ENCODE measurements at places on chromosomes 3 and 15.

DNA sequence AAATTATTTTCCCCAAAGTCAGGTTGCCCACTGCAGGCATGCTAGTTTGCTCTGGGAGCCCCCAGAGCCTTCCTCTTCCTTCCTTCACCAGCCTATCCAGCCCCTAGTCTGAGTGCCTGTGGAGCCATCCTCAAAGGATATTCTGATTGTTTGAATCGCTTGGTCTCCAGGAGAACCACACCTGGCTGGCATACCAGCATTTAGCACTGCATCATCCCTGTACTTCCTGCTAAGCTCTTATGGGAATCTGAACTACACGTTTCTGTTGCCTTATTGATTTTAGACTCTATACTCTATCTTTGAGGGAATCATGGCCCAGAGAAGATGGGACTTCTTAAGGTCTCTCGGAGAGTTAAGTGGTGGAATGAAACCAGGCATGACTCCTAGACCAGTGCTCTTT is 26.3 kb downstream of the ZBTB38 start:
- no peak for DNase-seq

DNA sequence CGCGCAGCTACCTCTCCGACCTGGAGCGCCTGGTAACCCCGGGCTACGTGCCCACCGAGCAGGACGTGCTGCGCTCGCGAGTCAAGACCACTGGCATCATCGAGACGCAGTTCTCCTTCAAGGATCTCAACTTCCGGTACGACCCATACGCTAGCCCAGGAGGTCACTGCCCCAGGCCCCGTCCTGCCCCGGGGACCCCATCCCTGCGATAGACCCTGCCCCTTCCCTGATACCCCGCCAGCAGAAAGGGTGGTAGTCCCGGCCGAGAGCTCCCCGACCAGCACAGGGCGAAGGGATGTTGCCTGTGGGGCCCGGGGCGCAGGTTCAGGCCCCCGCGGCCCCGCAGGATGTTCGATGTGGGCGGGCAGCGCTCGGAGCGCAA is 2.3 kb downstream of the GNAT1 start:
- DNase-seq, result no peak

GRCh38 chr3:43957553-43957952 is 266.8 kb downstream of the ABHD5 start:
- DNase-seq, result no peak

GRCh38 chr3:18840535-18841137 is 307.7 kb upstream of the KCNH8 start:
- no peak for DNase-seq

DNA sequence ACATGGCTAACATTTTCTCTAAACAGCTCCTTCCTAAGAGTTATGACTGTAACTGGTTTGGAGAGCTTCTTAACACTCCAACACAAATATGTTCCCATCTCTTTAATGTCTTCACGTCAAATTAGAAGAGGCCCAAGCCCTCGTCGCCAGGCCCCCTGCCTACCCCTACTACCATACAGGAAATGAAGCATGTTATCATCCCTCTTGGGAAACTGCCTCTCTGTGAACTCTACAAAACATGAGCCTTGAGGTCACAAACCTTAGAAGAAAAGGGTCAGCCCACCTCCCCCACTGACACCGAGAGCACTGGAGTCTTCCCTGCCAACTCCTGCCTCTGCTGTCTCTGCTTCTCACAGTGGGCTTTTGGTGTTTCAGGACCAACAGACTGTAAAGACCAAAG is 243.1 kb upstream of the STT3B start:
- no peak for DNase-seq

DNA sequence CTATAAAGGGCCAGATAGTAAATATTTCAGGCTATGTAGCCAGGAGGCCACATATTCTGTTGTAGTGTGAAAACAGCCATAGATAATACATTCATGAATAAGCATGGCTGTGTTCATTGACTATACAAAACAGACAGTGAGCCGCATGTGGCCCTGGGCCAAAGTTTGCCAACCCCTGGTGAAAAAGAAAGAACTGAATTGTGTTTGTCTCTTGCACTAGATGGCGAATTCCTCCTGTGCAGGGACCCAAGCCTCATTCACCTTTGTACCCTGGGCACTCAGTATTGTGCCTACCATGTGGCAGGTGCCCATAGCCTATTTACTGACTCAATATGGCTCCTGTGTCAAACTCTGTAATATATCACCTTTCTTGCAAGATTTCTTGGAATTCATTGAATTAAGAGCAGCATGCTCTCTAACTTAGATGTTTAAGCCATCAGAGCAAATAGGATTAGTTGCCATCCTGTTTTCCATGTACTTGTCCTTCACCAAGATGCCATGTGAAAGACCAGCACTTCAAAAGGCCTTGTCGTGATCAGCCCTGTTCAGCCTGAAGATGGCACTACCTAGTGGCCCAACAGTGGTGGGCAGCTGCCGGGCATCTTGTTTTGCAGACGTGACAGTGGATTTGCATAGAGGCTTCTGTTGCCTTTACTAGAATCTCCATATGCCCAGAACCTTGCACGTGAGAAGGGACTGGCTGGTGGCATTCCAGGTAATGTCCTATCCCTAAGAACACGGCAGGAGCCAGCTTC is 50.9 kb upstream of the CMTM7 start:
- DNase-seq, result no peak

DNA sequence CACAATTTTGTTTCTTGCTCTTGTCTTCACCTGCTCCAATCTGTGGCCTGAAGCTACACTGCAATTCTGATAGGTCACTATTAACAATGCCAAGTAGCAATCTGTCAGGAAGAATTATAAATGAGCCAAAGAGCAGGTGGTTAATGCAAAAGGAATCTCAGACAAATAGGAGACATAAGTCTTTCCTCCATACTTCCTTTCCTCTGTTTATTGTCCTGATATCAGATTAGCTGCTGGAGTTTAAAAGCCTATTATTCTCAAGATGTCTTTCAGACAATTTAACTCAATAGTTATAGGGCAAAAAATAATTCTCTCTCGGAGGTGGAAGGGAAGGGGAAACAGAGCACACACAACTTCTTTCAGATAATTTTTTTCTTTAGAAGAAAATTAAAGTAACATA is 491.6 kb downstream of the MFSD1 start:
- peak; percentile 24 for DNase-seq

DNA sequence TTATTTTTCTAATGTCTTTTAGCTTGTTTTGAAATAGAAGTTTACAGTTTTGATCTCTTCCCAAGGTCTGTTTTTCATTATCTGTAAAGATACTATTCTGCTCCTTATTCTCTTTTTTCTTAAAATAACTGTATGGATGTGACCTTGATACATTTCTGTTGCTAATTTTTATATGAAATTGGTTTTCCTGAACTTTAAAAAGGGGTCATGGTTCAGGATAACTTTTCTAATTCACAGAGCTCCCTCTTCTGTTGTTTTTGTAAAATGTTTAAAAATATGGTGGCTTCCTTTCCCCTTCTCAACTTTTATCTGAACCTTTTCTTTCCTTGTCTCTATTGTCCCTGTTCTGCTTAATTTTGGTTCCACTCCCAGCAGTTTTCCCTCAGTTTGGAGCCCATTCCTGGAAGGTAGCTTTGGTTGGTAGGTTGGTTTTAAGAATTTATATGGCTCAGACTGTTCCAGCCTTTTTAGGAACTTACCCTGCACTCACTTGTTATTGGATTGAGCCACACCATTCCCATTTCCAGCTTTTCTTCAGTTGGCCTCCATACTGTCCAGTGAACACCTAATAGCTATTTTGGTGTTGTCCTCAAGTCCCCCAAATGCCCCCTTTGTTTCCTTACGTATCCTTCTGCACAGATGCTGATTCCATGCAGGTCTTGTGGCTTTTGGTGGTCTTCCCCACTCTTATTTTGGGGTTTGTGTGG is 70.3 kb downstream of the SLMAP start:
- DNase-seq, result no peak

DNA sequence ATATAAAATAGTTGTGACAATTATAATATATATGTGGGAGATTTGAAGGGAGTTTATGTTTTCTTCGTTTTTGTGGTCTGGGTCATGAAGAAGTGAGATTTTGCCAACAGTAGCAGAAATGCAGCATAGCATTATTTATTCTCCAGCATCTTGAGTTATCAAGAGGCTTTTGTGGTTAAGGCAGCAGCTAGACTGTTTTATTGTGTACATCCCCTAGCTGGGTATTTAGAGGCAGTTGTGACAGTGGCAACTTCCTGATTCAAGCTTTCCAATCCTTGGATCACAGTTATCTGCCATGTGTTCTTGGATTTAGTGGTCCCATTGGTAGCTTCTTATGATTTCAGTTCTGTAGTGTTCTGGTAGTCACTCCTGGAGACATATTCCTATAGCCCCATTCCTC is 29.0 kb downstream of the ARIH1 start:
- DNase-seq, result no peak

DNA sequence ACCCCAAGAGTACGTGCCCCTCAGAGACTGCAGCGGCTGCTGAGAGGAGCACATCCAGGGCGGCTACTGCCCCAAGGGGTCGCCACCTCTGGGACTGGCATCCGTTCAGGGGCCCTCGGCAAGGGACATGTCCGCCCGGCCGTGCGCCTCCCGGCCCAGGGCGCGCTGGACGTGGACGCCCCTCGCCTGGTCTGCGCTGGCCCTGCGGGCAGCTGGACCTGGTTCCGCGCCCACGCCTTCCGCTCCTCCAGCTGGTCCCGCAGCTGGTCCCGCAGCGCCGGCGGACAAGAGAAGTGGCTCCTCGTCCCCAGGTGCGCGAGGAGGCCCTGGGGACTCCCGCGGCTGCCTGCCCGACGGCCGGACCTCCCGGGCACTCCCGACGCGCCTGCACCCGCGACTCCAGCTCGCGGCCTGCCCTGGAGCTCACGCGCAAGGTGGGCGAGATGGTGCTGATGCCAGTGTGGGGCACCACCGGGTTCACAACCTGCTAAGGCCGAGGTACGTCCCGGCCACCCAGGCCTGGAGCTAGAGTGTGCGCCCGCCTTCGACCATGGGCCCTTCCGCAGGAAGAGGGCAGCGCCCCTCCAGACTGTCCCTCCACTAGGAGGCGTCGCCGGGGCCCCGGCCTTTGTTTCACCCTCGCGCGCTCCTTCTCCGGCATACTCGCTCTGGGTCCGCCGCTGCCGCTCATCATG is 14.4 kb upstream of the GP9 start:
- no peak for DNase-seq

DNA sequence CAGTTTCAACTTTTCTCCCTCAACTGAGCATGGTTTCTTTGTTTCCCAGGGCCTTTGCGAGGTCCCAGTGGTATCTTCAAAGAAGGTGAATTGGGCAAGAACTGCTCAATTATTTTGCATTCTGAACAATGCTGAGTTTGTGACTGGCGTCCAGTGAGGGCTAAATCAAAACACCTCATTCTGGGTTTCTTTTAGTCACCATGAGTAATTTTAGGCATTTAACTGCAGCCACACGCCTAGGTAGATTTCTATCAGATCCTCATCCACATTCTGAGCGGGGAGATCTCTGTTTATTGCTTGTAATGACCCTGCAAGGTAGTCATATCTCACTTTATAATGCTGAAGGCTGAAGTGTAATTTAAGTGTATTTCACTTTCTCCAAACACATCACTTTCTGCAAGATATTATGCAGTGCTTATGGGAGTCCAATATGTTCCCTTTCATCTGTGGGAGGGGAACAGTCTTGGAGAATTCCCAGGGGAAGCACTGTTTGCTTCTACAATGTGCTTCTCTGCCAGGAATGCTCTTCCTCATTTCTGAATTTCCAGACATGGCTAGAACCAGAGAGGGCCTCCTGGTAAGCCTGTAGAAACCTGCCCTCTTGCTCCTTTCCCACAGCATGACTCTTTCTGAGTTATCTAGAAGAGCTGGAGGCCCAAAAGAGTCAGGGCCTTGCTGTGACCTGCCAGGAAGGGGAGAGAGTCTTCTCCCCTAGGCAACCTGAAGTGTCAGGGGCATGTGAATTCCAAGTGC is 91.7 kb downstream of the FRMD4B start:
- DNase-seq, result no peak

DNA sequence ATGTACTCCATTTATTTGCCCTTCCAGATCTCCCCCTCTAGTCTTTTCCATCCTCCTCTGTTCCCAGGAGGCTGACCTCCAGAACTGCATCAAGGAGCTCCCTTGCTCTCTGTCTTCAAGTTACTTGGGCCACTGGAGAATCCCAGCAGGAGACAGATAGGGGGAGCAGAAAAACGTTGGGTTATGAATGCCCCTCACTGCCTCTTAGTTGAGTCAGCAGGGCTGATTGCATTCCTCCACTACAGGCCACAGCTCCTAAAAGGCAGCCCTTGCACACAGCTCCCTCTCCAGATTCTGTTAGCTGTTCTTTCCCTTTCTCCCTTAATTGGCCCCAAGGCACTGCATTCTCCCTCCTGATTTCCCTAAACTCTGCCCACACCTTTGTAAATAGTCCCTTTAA is 12.4 kb upstream of the CEP152 start:
- no peak for DNase-seq

GRCh38 chr3:172580680-172581401 is 57.6 kb upstream of the TNFSF10 start:
- DNase-seq, result no peak

DNA sequence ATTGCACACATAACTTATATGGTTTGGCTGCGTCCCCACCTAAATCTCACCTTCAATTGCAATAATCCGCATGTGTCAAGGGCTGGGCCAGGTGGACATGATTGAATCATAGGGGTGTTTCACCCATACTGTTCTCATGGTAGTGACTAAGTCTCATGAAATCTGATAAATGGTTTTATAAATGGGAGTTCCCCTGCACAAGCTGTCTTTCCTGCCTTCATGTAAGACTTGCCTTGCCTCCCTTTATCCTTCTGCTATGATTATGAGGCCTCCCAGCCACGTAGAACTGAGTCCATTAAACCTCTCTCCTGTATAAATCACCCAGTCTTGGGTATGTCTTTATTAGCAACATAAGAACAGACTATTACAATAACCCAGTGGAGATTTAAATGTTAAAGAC is 653.9 kb downstream of the ROBO1 start:
- no peak for DNase-seq

DNA sequence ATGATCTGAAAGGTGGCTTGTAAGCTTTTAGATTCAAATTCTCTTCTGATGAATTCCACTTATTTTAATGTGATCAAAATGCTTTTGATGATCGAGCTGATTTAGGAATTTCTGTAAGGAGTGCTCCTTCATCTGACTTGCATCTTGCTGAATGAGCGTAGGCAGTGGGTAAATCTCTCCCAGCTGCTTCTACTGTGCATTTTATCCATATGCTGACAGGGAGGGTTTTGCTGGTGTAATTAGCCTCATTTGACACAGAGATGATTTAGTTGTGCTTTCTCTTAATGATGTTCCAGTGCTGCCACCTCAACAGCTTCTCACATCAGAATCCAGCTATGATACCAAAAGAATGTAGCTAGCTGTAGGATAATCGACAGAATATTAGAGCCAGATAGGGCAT is 3.8 kb upstream of the LMOD3 start:
- DNase-seq, result no peak

DNA sequence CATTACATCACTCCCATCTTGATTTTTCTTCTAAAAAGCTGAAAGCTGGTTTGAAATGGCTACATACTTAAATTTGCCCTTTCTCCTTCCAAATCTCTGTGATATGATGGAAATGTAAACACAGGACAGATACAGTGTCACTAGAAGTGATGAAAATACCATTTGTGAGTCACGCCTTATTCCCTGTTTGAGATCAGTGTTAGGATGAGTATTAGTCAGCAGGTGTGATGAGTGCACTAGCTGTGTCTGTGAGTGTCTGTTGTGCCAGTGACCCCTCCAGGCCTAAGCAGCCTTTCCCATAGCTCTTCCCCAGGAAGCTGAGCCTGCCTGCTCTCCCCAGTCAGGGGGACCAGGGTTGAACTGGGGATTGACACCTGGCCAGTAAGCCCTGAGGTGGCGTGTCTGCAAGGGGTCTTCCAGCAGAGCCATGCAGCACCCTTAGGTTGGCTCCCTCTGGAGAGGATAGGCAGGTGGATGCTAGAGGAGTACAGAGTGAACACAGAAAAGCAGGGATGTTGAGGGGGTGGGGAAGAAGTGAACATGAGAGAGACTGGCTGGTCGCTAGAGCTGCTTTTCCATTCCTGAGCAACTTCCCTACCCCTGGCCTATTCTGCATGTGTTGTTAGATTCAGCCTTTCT is 92.0 kb downstream of the PDE8A start:
- no peak for DNase-seq
